ENCODE measurements at places on chromosomes 3 and 15.

- peak; percentile 30 for DNase-seq
Observed at GRCh38 chr15:70492240-70493177, 270.8 kb downstream of the UACA start.

DNA sequence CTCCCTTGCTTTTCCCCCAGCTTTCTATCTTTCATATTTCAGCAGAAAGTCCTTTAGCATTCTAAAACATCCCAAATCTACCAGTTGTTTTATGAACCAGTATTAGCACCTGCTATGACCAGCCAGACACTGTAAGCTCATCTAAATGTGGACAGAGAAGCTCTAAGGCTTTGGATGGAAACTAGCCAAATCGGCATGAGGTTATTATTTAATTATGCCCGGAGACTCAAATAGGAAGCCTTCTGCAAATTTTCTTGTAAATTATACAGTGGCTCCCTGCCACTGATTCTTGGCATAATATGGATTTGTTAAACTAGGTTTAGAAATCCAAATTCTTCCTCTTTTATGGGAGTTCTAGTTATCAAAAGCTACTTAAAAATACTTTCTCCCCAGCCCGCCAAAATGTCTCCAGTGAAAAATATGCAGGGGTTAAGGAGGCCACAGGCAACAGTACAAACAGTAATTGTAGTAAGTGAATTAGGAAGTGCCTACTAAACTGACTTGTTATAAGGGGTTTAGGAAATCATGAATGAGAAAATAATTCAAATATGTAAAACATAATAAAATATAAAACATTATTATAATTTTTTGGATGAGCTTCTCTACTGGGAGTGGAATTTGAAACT lies 15.4 kb downstream of the MYH15 start:
- DNase-seq: no peak

DNA sequence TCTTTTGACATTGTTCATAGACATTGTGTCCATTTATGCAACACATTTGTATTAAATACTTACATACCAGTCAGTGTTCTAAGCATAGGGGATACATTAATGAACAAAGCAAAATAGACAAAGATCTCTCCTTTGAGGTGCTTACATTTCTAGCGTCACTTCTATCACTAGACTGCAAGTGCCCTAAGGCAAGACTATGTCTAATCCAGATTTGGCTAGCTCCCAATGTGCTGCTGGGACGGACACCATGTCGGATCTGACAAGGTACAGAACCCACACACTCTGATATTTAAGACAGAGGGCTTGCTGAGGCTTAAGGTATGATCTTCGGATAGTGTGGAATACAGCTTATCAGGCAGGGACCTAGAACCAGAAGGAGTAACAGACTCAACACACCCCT lies 41.4 kb downstream of the MYLK start:
- DNase-seq: no peak

GRCh38 chr3:189569473-189569872 lies 61.7 kb upstream of the TP63 start:
- no peak for DNase-seq

GRCh38 chr3:176767385-176767784 lies 429.9 kb downstream of the TBL1XR1 start:
- DNase-seq: no peak

DNA sequence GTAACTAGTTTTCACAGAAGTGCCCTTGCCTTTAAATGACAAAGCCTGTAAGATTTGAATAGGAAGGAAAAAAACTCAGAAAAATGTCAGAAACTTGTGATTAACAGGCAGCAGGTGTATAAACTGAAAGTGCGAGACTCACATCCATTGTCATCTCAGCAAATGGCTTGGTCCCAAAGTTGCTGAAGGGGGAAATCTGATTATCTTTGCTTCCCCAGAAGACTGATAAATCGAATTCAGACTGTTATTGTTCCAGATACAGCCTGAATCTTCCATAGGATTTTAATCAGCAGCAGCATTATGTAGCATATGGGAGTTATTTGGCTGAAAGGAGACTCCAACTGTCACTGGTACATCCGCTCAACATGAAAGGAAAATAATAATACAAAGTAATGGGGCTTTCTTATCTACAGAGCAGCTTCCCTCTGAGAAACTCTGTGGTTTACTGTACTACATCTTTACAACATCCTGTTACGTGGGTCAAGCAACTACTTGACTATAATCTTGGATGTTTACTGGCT lies 550.4 kb upstream of the CCDC54 start:
- DNase-seq: no peak

- DNase-seq: no peak
Observed at GRCh38 chr15:35606450-35606779, 60.5 kb upstream of the DPH6 start.

- DNase-seq: no peak
Observed at GRCh38 chr3:16253601-16254000, 11.1 kb downstream of the DPH3 start.

DNA sequence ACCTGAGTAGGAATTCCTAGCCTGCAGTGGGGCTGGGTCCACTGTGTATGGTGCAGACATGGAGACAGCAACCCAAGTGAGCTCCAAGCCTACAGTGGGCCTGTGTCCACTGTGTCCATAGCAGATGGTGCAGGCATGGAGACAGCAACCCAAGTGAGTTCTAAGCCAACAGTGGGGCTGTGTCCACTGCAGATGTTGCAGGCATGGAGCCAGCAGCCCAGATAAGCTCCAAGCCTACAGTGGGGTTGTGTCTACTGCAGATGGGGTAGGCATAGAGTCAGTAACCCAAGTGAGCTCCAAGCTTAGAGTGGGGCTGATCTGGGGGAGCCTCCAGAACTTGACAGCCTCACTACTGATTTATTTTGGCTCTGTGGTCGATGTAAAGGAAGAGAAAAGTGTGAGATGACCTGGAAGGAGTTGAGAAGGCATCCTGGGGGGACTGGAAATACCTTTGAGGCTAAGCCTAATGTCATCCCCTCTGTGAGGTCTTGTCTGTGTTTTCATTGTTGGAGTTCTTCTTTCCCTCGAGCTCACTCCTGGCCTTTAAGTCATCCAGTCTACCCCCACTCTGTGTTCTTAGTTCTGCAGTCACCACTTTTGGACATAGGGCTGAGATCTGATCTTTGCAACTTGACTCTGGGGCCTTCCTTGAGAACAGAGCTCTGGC lies 22.4 kb upstream of the IL16 start:
- DNase-seq: no peak

- DNase-seq: no peak
Observed at GRCh38 chr3:27641888-27642601, 80.1 kb downstream of the EOMES start.

- no peak for DNase-seq
Observed at GRCh38 chr3:105938806-105939205, 70.0 kb upstream of the CBLB start.

DNA sequence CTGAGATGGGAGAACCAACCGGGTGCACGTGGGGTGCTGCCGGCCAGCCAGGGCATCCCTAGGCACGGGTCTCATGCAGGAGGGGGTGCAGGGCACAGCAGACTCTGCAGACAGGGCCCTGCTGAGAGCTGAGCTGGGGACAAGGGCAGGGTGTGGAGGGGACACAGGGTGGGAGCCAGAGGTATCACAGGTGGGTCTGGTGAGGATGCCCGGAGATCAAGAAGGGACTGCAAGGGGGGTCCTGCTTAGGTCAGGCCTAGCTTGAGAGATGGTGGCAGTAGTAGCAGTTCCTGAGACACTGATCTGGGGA lies 39.5 kb upstream of the PRR23E start:
- no peak for DNase-seq

- no peak for DNase-seq
Observed at GRCh38 chr3:13705702-13706280, 156.9 kb downstream of the FBLN2 start.

DNA sequence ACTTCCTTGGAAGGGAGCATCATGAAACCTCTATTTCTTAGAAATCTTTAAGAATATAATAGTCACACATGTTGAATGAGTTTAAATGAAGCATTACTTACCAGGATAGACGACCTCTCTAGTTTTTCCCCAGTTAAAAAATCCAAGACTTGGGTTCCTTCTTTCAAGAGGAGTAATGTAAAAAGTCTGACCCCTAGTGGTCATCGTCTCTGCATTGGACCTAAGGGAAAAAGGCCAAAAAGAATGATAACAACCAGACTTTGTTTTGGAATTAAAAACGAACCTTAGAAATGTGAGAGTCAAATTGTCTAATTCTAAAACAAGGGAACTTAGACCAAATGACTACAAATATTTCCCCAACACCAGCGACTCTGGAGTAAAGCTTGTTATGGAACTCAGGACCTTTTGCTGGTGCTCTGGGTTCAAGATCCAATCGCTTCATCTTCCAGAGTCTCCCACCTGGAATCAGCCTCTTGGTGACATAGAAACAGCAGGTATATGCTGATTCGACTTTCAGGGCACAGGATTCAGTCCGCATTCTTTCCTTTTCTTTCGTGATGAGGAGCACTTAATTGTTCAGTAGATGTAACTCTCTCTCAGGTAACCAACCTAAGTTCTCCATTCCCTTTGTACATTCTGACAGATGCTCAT lies 214.8 kb upstream of the TPRG1 start:
- DNase-seq: no peak

DNA sequence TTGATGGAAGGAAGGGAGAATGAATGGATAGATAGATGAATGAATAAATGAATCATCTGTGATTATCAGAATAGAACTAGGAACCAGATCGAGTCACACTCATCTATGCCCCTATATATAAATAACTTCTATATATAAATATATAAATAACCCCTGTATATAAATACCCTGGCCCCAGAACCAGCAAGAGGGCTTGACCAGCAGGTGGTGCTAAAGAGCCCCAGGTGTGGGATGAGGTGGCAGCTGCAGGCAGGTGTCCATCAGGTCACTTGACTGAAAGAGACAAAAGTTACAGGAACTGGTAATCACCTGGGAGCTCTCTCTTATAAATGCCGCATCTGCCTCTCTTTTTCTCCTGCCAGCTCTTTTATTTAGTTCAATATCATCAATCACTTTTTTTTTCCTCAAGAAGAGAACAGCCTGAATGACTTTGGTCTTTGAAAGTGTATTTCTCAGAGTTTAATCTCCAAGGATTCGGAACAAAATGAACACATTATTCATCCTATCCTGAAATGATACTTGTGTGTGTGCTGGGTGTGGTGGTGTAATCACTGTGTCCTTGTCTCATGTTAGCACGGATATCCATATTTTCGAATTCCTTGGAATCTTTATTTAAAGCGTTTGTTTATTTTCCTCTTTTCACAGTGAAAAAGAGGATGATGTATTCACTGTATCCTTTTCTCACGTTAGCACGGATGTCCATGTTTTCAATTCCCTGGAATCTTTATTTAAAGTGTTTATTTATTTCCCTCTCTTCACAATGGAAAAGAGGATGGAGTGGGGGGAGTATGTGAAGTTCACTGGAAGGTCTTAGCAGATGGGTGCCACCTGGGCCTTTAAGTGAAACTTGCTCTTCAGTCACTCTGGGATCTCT lies 35.4 kb upstream of the ATG7 start:
- DNase-seq: peak; percentile 63

DNA sequence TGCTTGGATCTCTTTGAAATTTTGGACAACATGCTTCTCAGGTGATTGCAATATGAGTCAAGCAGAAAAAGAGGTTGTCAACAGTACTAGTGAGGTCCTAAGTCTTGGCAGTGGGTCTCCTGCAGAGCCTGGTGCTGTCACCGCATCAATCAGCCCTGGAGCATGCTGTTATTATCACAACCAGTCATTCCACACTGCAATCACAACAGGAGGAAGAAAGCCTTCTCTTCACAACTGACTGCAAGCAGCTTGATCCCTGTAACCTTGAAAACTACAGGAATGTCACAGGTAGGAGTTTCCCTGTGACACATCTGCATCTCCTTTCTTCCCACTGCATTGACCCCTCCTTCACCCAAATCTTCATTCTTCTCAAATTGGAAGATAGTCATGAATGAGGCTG lies 451.1 kb upstream of the ATP11B start:
- DNase-seq: no peak

- no peak for DNase-seq
Observed at GRCh38 chr15:25378501-25378901, 60.3 kb downstream of the UBE3A start.

- no peak for DNase-seq
Observed at GRCh38 chr3:25281732-25282126, 146.3 kb upstream of the RARB start.

GRCh38 chr3:129101370-129102138 lies 20.1 kb downstream of the RAB43 start:
- no peak for DNase-seq

- no peak for DNase-seq
Observed at GRCh38 chr3:69016901-69017300, 3.4 kb upstream of the EOGT start.

DNA sequence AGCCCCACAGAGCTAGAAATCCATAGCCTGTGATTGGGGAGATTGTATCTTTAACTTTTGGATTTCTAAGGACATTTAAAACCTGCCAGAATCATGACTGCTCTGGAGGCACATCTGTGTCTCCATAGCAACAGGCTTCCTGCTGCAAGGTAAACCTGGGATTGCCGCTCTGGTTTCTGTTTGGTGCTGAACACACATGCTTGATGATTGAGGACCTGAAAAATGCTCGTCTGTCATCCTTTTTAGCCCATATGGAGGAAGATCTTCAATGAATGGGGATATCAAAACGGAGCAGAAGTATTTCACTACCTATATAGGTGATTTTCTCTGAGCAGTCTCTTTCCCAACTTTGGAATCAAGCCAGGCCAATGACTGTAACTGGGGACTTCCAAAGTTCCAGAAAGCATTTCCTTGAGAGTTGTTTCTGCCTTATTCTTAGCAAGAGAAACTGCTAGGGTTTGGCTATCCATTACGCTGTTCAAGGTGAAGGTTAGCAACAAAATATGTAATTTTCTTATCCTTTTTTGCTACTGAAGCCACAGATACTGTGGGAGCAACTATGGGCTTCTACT lies 96.5 kb upstream of the TNIK start:
- DNase-seq: no peak

DNA sequence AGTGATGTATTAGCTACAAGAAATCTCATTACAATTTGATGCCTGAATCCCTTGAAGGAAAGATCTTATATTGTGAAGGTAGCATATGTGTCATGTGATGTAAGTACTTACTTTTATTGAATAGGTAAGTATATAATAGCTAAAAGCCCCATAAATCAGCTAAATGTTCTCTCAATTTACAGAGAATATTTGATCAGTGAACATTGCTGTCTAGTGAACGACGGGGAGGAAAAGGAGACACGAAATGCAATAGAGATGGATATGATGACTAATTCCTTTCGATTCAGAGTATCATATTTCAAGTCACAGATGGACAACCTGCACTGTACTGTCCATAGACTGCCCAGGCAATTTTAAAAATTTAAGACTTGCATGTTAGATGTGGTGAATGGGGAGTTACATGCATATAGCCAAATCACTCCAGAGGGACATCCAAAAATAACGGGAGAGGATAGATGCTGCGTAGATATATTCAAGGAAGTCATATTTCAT lies 462.1 kb upstream of the CDIN1 start:
- DNase-seq: no peak

DNA sequence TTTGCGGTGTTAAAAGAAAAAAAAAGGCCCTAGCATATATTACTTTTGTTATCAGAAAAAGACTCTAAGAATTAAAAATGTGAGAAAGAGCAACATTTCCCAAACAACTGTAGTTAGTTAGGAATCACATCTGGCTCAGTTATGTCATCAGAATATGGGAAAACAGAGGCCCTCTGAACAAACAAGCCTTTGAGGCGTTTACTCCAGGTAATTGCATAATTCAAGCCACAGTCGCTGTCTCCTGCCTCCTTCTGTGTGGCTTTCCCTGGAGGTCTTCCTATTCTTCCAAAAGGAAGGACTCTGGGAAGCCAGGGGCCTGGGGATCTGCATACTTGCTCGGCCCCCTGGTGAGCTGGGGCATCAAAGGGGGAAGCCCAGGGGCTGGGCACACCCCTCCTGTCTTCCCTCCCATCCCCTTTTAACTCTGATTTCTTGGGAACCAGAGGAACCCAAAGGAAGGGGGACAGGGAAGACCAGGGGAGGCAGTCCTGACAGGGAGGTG lies 3.7 kb upstream of the FAM107A start:
- no peak for DNase-seq
